ENCODE measurements at places on chromosomes 3 and 15. TPM values are rescaled to one million over a fixed set of nuclear protein-coding genes. Genes with fewer than 3 reads are reported as not detected.

DNAH1 gene
- 9.2 TPM for total RNA-seq

- DNase-seq, result no peak
Measured at GRCh38 chr15:26773917-26774316, 1.1 kb upstream of the GABRB3 start.

DNA sequence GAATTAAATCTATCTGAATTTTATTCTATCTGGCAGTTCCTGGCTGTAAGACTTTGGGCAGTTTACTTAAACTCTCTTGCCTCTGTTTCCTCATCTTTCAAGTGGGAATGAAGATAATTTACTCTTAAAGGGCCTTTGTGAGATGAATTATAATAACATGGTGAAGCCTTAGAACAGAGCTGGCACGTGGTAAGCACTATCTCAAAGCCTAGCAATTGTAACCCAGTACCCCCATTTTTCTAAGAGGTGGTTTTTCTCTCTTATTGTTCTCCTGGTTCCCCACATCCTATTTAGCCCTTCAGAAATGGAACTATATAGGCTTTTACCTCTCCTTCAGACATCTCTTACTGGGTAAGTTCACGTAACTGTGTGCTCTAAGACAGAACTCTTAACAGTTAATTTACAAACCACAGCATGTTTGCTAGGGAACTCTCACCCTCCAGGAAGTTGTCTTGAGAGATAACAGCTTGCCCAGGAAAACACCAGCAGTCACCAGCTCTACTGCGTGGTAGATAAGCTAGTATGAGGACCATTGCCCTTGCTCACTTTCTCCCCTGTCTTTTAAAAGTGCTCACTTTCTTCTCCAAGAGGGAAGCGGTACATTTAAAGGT lies 12.3 kb upstream of the CRBN start:
- DNase-seq, result no peak

DNA sequence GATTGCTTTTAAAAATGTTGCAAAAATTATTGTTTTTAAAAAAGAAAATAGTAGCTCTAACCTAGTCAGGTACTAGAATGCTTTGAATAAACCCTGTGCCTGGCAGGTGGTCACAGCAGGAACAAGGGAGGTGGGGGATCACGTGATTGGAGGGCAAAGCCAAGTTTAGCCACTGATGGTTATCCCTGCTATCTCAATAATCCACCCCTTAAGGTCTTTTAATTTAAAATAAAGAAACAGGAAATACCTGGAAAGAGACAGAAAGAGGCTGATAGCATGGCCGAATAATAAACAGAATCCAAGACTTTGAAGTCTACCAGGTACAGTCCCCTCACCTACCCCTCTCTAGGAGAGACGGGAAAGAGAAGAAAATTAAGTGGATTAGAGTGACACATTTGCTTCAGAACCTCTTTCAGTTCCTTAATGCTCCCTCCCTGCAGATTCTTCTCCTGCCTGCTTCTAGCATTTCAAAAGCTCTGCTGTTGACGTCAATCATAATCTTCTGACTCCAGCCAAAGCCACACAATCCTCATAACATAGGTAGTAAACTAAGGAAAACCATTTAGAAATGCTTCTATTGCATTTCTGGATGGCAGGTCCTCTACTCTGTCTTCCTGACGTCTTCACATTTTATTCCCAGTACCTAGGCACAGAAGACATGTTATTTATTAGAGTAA lies 303.4 kb upstream of the MME start:
- DNase-seq, result no peak

TTLL13 gene
- total RNA-seq, result 1.1 TPM

TFDP2 gene
- 27.8 TPM for total RNA-seq

GRCh38 chr3:152394246-152394645 lies 125.5 kb downstream of the MBNL1 start:
- no peak for DNase-seq

CLEC3B gene
- not detected for total RNA-seq

MAP4 gene
- total RNA-seq, result 103 TPM

DNA sequence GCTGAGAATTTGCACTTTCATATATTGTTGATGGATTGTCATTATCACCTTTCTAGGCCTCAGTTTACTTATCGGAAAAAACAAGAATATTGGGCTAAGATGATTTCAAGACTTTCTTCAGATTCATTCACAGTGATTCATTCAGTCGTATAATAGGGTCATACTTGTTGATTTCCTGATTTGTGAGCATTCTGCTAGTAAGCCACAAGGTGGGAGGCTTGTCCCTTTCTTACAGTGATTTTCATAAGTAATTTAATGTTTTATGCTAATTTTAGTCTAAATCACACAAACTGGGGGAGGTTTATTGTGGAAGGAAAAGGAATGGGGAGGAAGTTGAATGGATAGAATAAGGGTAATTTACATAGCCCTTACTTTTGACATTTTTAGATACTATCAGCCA lies 126.8 kb upstream of the GOLGA6L4 start:
- no peak for DNase-seq

DNA sequence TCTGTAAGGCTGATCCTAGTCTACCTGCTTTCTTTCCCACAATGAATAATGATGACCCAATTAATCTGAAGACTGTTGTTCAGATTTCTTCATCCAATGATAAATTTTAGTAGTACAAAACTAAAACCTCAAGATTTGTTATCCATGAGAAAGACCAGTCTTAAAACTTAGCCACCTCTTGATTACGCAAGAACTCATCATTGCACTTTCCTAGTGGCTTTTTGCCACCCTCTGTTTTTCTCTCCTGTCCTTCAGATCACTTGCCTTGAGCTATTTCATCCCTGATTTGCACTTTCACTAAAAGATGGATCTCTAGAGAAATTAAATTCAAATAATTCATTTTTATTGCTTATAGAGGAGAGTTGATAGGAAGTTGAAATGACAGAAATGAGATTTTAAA lies 142.7 kb upstream of the RBMS3 start:
- no peak for DNase-seq
